ENCODE measurements at places on chromosomes 12 and 14.

DNA sequence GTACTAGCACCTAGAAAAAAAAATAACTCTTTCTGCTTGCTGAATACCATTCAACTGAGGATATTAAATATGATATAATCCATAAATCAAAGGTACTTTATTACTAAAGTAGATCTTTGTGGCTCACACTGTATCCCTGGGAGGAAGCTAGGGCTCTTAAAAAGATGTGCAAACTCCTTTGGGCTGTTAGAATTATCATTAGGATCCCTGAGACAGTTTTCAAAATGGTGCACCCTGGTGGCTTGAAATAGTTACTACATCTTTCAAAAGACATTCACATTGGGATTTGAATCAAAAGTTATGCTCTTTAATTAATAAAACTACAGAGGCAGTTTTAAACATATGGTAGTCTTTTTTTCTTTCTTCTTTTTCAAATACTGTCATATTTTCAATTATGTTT, 228.5 kb upstream of the G2E3 start:
- DNase-seq = no peak

DNA sequence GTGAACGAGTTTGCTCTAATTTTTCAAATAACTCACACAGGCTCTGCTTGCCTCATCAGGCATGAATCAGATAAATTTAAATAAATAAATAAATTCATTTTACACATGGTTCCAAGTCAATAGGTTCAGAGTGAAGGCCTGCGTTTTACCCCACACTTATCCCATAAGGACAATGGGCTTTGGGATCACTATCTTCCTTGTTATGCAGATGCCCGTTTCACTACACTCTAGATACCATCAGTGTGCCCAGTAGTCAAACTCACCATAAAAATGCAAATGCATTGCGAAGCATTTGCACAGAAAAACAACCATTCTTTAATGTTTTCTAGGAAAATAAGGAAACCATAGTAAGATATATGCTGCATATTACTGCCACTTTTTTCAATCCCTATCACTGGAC, 155.9 kb upstream of the CCDC196 start:
- no peak for DNase-seq

DNA sequence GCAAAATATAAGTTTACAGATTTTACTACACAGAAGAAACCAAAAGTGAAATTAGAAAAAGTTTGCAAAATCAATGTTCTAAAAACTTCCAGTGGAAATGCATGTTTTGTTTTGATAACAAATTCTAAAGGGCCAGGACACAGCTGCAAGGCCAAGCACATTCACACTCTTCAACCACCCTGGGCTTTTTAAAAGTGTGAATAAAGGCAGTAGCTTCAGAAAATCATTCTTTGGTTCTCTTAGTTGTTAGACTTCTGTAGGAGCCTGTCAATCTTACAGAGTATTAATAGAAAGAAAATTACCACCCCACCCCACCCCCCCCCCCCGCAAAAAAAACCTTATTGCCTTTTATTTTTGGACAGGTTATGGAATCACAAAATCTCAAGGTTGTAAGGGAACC, 105.2 kb upstream of the EGLN3 start:
- no peak for DNase-seq

DNA sequence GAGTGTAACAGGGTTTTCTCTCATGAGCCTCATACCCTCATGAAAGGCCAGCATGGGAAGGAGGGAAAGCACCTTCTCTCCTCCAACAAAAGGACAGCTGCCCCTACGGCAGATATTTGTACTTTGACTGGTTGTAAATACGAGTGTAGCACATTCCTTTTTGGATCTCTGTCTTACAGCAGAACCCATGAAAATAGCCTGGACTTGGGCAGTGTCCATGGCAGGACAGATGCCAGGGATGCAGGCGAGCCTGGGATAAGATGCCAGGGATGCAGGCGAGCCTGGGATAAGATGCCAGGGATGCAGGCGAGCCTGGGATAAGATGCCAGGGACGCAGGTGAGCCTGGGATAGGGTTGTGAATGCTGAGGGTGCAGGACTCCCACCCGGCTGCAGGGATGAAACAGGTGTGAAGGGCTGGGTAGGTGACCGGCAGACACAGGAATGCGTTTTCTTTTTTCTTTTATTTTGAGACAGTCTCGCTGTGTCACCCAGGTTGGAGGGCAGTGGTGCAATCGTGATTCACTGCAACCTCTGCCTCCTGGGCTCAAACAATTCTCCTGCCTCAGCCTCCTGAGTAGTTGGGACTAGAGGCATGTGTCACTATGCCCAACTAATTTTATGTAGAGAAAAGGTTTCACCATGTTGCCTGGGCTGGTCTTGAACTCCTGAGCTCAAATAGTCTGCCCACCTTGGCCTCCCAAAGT, 120.0 kb downstream of the BEGAIN start:
- no peak for DNase-seq

- DNase-seq = no peak
Measured at GRCh38 chr14:29222671-29223268, 456.2 kb downstream of the FOXG1 start.
